ENCODE measurements at places on chromosomes 13 and 19. TPM values are rescaled to one million over a fixed set of nuclear protein-coding genes. Genes with fewer than 3 reads are reported as not detected.

- no peak for DNase-seq
These were observed 15.3 kb downstream of the GATAD2A start for GRCh38 chr19:19420570-19421298.

- peak; percentile 80 for DNase-seq
These were observed 17.3 kb downstream of the RHPN2 start for GRCh38 chr19:33047422-33047821.

GRCh38 chr19:4375164-4376027 is 25.0 kb downstream of the SH3GL1 start:
- peak; percentile 62 for DNase-seq

DNA sequence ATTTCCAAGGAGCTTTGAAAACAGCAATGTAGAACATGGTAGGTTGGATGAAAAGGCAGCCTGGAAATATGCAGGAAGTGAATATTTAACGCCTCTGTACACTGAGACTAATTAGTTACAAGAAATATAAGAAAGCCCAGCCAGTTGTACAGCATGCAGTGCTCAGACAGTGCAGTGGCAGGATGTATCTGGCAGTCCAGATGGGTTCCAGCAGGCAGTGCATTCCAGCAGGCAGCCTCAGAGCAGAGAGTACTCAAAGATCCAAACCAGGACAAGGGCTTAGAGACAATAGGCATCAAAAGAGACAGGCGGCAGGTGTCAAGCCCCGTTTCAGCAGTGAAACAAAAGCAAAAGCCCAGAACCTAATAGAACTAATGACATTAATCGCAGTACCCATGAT is 2776.3 kb downstream of the PCDH9 start:
- no peak for DNase-seq

DNA sequence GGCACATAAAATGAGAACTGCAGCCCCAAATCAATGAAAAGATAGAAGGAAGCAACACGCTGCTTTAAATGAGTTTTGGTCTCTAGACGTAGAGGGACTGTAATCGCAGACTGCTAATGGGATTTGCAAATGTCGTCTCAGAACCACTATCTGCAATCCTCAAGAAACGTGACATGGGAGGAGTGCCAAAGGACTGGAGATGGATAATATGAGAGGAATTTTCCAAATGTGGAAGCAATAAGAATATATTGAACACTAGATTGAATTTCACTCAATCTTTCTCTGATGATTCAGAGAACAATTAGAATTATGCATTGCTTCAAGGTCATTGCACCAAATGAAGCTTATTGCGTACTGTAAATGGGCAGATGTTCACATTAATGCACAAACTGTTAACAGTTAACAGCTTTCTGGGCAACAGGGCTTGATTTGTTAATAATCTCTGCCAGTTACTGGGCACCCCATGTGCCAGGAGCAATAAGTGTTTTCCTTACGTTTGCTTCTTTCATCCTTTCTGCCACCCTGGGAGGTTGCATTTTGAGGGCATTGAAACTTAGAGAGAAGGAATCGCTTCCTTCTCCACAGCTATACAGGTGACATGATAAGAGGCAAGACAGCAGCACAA is 62.8 kb upstream of the WASF3 start:
- DNase-seq, result no peak

CGB2 gene
- total RNA-seq, result not detected

ZNF835 gene
- 3.9 TPM for total RNA-seq

ANGPTL4 gene
- total RNA-seq, result 13.2 TPM
